Cardiac muscle cell (in vitro differentiated cells and primary cell): ENCODE measurements at places on chromosomes 6 and 20.
A peak's percentile ranks its signal among the peaks of the same experiment; 100 is the strongest.

GRCh38 chr6:42338744-42339222 lies 112.9 kb downstream of the TRERF1 start:
- peak; percentile 94 for DNase-seq

DNA sequence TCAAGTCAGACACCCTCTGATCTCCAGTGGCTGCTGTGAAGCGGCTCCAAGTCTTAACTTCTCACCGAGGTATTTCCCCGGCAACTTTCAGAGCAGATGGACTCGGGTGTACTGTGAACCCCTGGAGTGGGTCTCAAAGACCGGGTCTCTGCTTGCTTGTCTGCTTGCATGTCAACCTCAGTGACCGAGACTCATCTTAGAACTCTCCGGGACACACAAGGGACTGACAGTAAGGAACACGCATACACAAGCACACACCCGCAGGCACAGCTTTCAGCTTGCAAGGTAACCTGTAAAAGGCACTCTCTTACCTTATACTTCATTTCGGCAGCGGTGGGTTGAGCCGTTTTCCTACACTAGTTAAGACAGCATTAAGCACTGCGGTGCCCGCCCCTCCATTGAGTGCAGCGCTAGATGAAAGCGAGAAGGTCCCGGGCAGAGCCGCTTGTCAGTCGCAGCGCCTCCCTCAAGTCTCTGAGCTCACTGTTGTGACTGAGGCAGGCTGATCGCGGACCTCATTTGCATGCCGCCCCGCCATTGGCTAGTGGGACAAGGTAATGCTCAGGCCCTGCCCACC lies at the start of gene NEDD9:
Gene NEDD9 (minus strand): TSS at position 476 of the 577 bp plus-strand sequence. CDS start 153 bp downstream, at position 323.
- peak; percentile 98 for DNase-seq

GRCh38 chr6:21999012-21999528 lies 297.8 kb downstream of the PRL start:
- DNase-seq, result peak; percentile 54

GRCh38 chr6:38493931-38494547 lies 145.7 kb downstream of the BTBD9 start:
- DNase-seq, result peak; percentile 71

DNA sequence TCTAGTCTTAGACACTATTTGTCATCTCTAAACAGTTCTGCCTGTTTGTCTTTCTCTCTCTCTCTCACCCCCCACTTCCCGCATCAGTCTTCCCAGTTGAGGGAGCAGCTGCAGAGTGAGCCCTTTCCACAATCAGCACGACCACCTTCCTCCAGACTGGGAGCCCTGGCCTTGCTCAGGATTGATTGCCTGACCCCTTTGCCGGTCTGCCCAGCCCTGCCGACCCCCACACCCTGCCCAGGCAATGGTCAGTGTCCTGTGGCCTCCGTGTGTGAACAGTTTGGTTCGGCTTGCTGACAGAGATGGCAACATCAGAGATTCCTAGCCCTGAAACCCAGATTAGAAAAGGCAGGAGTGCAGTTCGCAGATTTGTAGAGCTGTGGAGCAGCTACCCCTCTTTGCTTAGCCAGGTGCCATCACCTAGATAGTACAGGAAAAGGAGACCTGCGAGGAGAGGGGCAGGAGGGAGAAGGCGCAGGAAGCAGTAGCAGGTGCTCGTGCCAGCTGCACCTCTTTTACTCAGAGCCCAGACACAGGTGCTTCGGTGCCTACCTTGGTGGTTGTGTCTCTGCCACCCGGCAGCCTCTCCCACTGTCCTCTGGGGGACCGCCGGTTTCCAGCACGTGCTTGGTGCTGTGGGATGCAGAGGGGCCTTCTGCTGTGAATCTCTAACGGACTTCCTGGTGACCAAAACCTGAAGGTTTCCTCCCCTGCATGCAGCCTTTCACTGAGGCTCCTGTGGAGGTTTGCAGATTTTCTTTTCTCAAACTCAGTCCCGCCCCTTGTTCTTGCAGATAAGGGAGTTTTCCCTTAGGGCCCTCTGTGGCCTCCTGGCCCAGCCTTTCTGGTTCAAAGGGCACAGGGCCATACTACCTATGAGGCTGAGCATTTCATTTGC lies 92.4 kb downstream of the SCML4 start:
- no peak for DNase-seq

DNA sequence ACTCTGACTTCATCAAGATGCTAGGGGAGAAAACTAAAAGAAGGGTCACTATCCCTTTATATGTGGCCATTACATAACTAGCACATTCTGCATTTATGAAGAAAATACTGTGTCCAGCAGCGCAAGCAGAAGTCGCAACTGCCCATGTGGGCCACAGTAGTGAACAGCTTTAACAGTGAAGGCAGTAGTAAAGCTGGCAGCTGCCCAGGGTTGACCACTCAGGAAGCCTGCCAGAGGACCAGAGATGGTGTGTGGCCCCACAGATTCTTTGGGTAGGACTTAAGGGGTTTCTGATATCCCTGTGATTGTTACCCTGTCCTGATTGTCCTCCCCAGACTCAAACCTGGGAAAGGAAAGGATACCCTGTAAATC lies 88.3 kb upstream of the NT5E start:
- no peak for DNase-seq

DNA sequence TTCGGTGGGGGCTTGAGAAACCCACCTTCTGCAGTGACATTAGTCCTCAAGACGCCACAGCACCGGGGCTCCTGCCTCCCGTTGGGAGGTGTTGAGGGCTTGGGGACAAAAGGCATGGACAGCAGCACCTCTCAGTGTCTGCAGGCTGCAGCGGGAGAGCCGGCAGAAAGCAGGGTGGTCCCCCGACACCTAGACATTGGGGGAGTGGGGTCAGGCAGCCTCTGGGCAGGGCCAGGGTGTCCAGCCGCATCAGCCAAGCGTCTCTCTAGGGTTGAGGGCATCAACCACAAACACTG lies 264.7 kb downstream of the TAF4 start:
- DNase-seq, result no peak
